ENCODE measurements at places on chromosomes 5 and 9. TPM values are rescaled to one million over a fixed set of nuclear protein-coding genes. Genes with fewer than 3 reads are reported as not detected.

TAF1L gene
- not detected for total RNA-seq

IFNB1 gene
- not detected for total RNA-seq

ADRA1B gene
- 8.1 TPM for total RNA-seq

RAB24 gene
- total RNA-seq, result 25.9 TPM

IL17B gene
- total RNA-seq, result not detected

PCSK1 gene
- 0.56 TPM for total RNA-seq

OLFML2A gene
- 25.3 TPM for total RNA-seq

HEXB gene
- 125 TPM for total RNA-seq

UAP1L1 gene
- 11.0 TPM for total RNA-seq

KIAA1958 gene
- 3.2 TPM for total RNA-seq

FBP2 gene
- not detected for total RNA-seq

OCLN gene
- 12.4 TPM for total RNA-seq

WDR31 gene
- 1.4 TPM for total RNA-seq

OTP gene
- 0.08 TPM for total RNA-seq

SLC36A3 gene
- total RNA-seq, result not detected

ADAMTS16 gene
- total RNA-seq, result 1.8 TPM

PCDHB6 gene
- total RNA-seq, result 1.1 TPM

ZFP37 gene
- total RNA-seq, result 1.3 TPM

TRPM3 gene
- not detected for total RNA-seq

TSSK1B gene
- total RNA-seq, result not detected

C8G gene
- total RNA-seq, result 1.1 TPM

PTPA gene
- total RNA-seq, result 138 TPM

LRRC14B gene
- not detected for total RNA-seq

SH2D3C gene
- total RNA-seq, result 0.17 TPM

LCN6 gene
- not detected for total RNA-seq

FNBP1 gene
- 17.6 TPM for total RNA-seq

PCDHB5 gene
- total RNA-seq, result 1.5 TPM

PRLR gene
- total RNA-seq, result not detected

EXD3 gene
- total RNA-seq, result 5.7 TPM

SLC4A9 gene
- not detected for total RNA-seq

ZBED3 gene
- total RNA-seq, result 4.5 TPM

ANGPTL2 gene
- not detected for total RNA-seq

SRD5A1 gene
- total RNA-seq, result 30.0 TPM

HTR1A gene
- total RNA-seq, result not detected

PCDHB4 gene
- 0.03 TPM for total RNA-seq

ADAMTS6 gene
- total RNA-seq, result 0.11 TPM

PRR16 gene
- not detected for total RNA-seq

PLEKHG4B gene
- total RNA-seq, result 0.56 TPM

CNTNAP3 gene
- total RNA-seq, result 12.2 TPM

QRFP gene
- total RNA-seq, result not detected

SLC46A2 gene
- total RNA-seq, result not detected

DDX4 gene
- total RNA-seq, result not detected

Measured in A549 treated with DMSO at 1 μM for 4 hours (cell line).